NCI-H1048 (cell line): ENCODE measurements at places on chromosomes 3 and 15.

- DNase-seq: no peak
These were observed 15.9 kb downstream of the MYZAP start for GRCh38 chr15:57607570-57608000.

- no peak for DNase-seq
These were observed 43.6 kb downstream of the RLBP1 start for GRCh38 chr15:89177633-89178306.

GRCh38 chr15:92523176-92523575, 129.5 kb downstream of the ST8SIA2 start:
- no peak for DNase-seq

GRCh38 chr3:9028134-9028533, 64.9 kb upstream of the RAD18 start:
- DNase-seq: no peak

DNA sequence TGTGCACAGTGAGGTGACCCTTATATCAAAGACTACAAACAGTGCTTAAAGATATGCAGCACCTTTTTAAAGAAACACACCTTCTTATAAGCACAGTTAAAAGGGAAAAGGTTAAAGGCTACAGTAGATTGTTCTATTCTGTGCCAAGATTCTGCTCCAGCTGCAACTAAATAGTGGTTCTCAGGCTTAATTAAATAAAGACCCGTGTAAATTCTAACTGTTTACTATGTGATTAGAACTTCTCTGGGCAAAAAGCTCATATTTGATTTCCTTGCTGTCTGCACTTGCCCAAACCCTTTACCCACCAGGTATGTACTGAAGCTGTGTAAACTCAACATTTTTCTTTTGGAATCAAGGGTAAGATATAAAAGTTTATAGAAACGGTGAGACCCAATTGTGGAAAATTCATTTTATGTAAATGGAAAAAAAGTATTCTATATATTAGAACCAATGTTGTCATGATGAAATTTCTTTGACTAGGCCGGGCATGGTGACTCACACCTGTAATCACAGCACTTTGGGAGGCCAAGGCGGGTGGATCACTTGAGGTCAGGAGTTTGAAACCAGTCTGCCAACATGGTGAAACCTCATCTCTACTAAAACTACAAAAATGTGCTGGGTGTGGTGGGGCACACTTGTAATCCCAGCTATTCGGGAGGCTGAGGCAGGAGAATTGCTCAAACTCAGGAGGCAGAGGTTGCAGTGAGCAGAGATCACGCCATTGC, 230.6 kb downstream of the MECOM start:
- no peak for DNase-seq
